Hematopoietic multipotent progenitor cell (in vitro differentiated cells): ENCODE measurements at places on chromosomes 6 and 20. TPM values are rescaled to one million over a fixed set of nuclear protein-coding genes. Genes with fewer than 3 reads are reported as not detected.

BMP2 gene
- 0.27 TPM for total RNA-seq

TMC2 gene
- not detected for total RNA-seq

LAMP5 gene
- under 0.01 TPM for total RNA-seq

OR2J3 gene
- not detected for total RNA-seq

TPX2 gene
- total RNA-seq: 5.1 TPM

TREM1 gene
- total RNA-seq: 0.54 TPM

GRCh38 chr6:126175251-126175650 lies 164.7 kb upstream of the CENPW start:
- DNase-seq: no peak

DNA sequence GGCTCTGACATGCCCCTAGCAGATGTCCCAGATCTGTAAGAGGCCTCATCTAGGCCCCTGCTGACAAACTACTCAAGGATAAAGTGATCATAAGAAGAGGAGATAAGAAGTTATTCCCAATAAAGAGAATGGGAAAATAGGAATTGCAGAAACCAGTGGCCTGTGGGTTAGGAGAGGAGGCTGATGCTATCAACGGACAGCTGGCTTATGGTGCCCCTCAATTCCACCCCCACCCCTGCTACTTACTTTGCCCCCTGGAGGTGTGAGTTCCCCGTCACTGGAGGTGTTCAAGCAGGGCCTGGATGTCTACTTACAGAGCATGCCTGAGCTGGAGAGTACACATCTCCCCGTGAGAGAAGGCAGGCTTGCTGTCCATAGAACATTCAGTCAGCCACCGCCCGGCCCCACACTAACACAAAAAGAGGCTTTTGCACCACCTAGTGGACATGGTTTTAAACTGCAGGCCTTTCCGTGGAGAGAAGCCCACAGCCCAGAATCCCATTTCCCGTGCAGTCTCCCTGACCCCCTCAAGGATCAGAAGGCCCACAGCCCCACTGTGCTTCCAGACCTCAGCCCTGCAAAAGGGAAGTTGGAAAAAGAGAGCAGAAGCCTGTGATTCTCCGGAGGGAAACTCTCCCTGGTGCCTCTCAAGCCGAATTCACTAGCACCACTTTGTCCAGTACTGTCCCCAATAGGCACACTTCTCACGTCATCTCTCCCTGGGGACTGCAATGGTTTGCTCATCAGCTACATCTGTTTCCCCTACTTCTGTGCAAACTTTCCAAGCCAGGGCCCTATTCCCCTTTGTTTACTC lies 23.8 kb upstream of the BNIP5 start:
- DNase-seq: peak; percentile 39

- no peak for DNase-seq
Measured at GRCh38 chr6:75169689-75170586, 35.9 kb downstream of the COL12A1 start.

DNA sequence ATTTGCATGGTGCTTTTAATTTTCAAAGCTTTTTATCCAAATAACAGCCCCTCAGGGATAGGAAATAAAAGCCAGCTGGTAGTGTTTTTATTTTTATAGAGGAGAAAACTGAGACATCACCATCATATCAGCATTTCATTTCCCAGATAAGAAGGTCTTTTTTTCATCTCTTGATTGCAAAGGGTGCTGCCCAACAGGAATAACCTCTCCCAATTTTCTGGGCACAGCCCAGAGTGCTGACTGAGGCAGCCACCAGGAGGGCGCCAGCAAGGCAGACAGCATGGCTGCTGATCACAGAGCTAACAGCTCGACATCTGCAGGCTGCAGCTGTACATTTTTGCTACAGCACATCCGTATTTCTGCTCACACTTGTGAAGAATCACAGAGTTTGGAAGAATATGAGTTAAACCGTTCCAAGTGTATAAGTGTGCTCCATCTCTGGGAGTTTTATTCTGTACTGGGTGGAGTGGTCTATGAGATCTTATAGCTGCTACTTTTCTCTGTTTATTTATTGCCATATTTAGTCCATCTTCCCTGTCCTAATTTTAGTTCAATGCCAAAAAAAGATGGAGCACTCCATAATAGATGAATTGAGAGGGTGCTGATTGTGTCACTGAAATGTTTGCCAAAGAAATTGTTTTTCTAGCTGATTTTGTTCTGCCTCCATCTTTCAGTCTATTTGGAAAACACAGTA lies 85.5 kb upstream of the C20orf144 start:
- DNase-seq: no peak

DNA sequence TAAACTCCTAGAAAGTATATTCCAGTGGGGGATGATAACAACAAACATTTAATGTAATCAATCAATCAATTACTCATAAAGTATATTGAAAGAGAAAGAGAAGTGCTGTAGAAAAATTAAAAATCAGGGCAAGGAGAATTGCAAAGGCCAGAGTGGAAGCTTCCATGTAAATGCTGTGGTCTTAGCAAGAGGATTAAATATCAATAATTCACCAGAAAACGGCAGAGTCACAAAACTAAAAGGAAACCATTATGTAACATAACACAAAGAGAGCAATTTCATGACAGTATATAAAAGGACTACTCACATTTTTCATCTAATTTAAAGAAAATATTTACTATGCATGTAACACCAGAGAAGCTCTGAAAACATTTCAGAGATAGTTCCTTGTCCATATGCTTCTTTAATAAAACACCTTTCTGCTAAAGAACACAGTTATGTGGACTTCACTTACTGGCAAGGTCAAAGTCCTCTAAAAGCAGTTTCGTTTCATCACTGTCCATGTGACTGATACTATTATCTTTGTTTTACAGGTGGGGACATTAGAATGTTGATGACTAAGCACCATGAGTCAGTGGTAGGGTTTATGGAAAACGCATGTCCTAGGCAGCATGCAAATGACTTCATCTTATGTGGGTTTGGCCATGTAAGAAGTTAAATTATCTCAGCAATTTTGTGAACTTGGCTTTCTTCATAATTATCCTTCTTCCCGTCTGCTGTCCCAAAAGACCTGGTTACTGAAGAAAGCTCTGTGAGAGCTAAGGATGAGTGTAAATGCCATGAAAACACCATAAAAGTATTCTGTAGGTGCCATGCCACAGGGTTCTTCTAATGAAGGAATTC lies 185.8 kb upstream of the TENT5A start:
- peak; percentile 46 for DNase-seq

- DNase-seq: no peak
Measured at GRCh38 chr6:159969204-159969912, 476 bp downstream of the IGF2R start.

- DNase-seq: no peak
Measured at GRCh38 chr6:84390334-84390733, 162.9 kb upstream of the CEP162 start.

- DNase-seq: no peak
Measured at GRCh38 chr6:139449611-139450000, 75.2 kb upstream of the CITED2 start.

DNA sequence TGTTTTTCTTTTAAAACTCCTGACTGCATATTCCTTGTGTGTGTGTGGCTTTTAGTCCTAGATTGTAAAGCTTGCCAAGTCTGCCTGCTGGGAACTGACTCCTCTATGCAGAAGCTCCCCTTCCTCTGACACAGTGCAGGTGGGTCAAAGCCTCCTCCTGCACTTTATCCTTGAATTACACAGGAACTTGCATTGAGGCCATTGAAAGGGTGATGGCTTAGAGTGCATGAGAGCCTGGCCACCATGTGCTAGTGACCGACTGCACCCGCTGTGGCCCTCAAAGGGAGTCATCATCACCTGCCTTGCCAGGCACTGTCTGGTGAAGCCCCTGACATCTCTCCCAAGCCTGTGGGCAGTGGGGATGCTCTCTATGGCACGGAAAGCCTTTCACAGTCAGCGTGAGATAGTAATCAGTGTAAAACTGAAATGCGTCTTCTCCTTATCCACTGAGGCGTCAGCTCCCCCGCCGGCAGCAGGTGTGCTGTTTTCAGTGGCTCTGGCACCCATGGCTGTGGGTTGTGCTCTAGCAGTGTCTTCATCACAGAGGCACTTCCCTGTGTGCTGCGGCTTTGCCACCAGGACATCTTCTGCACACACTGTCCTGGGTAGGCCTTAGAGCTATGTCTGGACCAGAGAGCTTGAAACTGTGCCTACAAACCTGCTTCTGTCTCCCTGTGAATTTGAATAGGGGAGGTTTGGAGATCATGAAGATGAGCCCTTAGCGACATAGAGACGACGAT lies 87.9 kb downstream of the THBS2 start:
- no peak for DNase-seq

DNA sequence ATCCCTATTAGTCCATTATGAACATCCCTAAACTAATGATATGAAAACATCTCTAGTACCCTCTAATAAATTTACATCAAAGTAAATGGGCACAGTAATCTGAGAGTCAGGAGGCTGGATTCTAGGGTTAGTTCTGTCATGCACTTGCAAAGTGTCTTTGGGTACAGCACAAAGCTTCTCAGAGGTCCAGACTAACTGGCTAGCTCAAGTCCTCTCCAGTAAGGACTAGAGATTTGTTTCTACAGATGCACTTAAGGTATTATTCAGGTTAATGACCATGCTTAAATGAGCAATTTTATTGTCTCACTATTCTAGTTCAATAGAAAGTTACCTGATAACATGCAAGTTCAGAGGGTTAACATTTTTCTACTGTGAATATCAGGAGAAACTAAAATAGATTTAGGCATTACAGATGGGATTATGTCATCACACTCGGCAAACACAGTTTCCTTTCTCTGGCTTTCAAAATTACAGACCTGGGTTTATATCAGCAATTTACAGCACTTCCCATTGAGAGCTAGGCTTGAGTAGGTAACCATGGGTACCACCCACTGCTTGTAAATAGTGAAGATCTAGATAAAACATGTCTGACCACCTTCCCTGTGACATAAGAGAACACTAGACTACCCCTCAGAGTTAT lies 402.9 kb upstream of the RUNX2 start:
- peak; percentile 43 for DNase-seq

DNA sequence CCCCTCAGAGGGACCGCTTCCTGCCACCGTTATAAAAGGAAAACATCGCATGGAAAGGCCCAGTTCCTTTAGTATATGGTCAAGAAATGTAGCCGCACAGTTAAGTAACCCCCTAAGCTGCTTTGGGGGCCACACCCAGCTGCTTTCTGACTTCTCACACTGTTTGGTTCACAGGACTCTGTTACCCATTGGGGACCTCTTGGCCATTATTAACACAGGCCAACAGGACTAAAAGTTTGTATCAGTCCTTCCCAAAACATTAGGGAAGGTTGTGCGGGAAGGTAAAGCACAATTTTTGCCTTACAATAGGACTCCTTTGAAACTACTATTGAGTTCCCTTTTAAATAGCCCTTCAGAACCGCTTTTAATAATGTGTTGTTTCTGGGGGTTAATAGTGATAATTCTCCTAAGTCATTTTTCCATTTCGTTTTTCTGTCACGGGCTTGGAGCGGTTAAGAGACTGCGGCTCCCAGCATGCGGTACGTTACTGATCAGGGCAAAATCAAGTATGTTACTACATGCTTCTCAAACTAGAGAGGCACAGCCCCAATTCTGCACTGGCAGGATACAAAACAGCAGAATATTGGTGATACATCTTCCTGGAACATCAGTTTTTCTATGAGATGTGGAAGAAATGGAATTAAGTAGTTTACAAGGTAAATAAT lies 668 bp upstream of the RPP40 start:
- no peak for DNase-seq

GRCh38 chr6:170464080-170464479 lies 89.0 kb downstream of the PSMB1 start:
- DNase-seq: no peak

- no peak for DNase-seq
Measured at GRCh38 chr20:32446301-32447100, 88.4 kb downstream of the ASXL1 start.

DNA sequence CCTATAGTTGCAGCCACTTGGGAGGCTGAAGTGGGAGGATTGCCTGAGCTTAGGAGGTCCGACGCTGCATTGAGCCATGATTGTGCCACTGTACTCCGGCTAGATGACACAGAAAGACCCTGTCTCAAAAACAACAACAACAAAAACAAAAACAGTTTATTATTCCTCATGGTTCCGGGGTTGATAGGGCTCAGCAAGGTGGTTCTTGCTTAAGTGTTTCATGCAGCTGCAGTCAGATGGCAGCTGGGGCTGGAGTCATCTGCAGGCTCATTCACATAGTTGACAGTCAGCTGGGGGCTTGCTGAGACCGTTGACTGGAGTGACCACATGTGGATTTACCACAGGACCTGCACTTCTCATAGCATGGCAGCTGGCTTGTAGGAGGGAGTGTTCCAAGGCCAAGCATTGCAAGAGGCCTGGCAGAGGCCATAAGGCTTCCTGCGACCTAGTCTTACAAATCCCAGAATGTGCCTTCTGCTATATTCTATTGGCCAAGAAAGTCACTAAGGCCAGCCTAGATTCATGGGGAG lies 28.9 kb upstream of the NNAT start:
- no peak for DNase-seq

DNA sequence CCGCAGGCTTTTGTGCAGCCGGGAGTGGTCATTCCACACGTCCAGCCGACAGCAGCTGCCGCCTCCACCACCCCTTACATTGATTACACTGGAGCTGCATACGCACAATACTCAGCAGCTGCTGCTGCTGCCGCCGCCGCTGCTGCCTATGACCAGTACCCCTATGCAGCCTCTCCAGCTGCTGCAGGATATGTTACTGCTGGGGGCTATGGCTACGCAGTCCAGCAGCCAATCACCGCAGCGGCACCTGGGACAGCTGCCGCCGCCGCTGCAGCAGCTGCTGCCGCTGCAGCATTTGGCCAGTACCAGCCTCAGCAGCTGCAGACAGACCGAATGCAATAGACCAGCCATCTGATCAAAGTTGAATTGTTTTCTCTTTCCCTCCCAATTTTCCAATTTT lies 10.6 kb downstream of the RBM24 start:
- no peak for DNase-seq

- no peak for DNase-seq
Measured at GRCh38 chr6:163793011-163793983, 378.8 kb downstream of the QKI start.

DNA sequence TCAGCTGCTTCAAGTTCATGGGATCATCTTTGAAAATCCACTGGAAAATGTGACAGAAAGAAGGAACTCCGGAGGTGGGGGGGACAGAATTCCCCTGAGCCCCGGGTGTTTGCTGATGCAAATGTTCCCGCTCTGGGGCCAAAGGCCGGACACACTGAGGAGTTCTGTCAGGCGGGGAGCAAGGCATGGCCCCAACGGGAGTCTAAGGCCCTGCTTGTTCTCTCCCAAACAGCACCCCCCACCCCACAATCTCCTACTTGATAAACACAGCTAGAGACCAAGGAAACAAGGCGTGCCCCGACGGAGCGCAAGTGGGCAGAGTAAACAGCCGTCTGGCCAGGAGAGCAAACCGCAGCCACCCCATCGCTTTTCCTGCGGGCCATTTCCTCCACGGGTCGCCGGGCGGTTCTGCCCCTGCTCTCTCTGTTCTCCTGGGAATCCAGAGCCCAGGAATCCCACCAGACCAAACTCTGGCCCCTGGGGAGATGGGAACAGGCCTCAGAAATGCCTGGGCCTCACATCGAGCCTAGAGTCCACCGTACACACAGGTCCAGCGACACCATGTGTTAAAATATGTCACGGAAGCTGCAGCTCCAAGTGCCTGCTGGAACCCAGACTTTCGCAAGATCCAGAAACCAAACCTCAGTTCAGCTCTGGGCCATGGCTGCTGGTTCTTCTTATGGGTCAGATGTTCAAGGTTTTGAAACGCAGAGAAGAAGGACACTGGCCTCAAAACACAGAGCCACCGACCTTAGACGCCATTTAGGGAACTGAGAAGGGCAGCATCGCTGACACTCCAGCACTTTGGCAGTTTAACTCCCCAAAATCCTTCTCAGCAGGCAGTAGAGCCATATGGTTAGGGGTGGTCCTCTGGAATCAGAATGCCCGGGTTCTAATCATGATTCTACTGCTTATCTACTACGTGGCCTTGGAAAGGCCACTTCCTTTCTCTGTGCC lies 104.2 kb downstream of the PREX1 start:
- no peak for DNase-seq
